ENCODE measurements at places on chromosomes 11 and 22.

DNA sequence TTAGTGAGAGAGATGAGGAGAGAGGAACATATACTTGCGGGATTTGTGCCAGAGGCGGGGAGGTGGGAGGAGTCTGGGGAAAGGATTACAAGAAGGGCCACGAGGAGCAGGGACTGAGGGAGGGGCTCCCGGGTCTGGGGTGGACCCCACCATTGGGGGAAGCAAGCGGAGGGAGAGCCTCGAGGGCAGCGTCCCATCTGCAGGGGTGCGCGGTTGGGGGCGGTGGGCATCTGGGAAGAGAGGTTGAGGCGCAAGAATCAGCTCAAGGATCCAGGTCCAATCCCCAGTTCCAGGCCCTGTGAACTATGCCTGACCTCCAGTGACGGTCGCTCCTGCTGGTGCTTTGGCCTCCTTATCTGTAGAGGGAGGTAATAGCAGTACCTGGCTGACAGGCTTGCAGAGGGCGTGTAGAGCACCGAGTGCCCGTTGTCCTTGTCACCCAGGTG lies 38.0 kb downstream of the ADAMTS15 start:
- H3K4me1 ChIP-seq = no peaks in the 10 kb centered on the region
- no peak for DNase-seq
- H3K36me3 ChIP-seq = no peaks in the 10 kb centered on the region
- H3K27me3 ChIP-seq = no peaks in the 10 kb centered on the region
- no peak overlapping the region for H3K4me3 ChIP-seq
- no peak overlapping the region for H3K27ac ChIP-seq

DNA sequence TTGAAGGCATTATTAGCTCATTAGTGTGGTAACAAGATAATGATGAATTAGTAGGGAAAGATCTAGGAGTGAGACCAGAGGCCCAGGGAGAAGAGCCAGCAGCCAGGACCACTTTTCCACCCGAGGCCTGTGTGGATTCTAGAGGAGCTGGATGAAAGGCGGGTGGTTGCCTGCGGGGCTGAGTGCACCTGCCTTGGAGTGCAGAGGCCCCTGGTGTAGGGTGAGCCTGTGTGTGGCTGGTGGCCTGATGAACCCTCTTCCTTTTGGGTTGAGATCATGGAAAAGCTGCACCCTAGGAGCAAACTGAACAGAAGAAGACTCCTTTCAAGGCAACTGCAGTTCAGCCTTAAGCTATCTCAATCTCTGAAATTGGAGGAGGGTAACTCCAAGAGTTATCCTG lies 5.9 kb upstream of the TP53AIP1 start:
- H3K36me3 ChIP-seq = no peaks in the 10 kb centered on the region
- no peak overlapping the region for H3K27ac ChIP-seq
- no peak overlapping the region for H3K4me3 ChIP-seq
- no peak for DNase-seq

DNA sequence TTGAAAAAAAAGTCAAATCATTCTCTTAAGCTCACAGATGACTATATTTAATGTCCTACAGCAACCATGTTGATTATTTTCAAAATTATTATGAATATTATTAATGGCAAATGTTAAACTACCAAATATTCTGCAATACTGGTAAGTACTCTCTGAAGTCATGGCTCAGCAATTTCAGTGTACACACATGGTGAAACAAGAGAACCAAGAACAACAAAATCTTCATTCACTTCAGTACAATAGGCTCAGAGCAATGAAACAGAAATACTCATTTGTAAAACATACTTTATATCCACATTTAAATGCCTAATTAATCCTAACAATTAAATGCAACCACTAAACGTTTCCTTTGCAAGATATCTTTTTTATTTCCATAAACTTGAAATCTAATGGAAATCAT lies 347.2 kb downstream of the TTC28 start:
- H3K27ac ChIP-seq = no peak overlapping the region
- no peaks in the 10 kb centered on the region for H3K27me3 ChIP-seq
- H3K4me3 ChIP-seq = no peak overlapping the region
- no peak for DNase-seq
- no peaks in the 10 kb centered on the region for H3K36me3 ChIP-seq
- H3K4me1 ChIP-seq = no peaks in the 10 kb centered on the region

- no peak overlapping the region for H3K27ac ChIP-seq
- no peaks in the 10 kb centered on the region for H3K27me3 ChIP-seq
- DNase-seq = no peak
- H3K4me3 ChIP-seq = no peak overlapping the region
- no peaks in the 10 kb centered on the region for H3K36me3 ChIP-seq
These were observed 232.4 kb downstream of the MIAT start for GRCh38 chr22:26889802-26890201.

- H3K36me3 ChIP-seq = no peaks in the 10 kb centered on the region
- H3K27me3 ChIP-seq = no peaks in the 10 kb centered on the region
- peak overlapping the region; percentile 67 for H3K4me3 ChIP-seq
- DNase-seq = no peak
These were observed 68.7 kb downstream of the ETS1 start for GRCh38 chr11:128518493-128519207.

DNA sequence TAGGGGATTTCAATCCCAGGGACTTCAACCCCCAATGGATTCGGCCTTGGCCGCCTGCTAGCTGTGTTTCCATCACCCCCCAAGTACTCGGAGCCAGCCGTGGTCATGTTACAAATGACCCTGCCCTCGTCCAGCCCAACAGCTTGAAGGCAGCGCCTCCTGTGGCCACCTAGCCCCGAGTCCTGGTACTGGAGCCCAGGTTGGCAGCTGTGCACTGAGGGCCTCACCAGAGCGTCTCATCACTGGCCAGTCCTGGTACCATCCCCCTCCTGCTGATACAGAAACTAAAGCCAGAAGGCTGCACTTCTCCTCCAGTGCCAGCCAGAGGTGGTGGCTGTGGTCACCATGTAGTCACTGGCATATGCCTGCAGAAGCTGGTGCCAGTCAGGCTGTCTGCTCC lies 44.9 kb upstream of the FADD start:
- no peaks in the 10 kb centered on the region for H3K27me3 ChIP-seq
- H3K27ac ChIP-seq = no peak overlapping the region
- H3K4me1 ChIP-seq = peaks cover 12% of the 10 kb centered on the region
- no peak overlapping the region for H3K4me3 ChIP-seq
- peak; percentile 30 for DNase-seq
- H3K36me3 ChIP-seq = peaks cover 47% of the 10 kb centered on the region

- H3K4me3 ChIP-seq = no peak overlapping the region
- no peaks in the 10 kb centered on the region for H3K27me3 ChIP-seq
- H3K27ac ChIP-seq = no peak overlapping the region
- H3K4me1 ChIP-seq = no peaks in the 10 kb centered on the region
- no peak for DNase-seq
- no peaks in the 10 kb centered on the region for H3K36me3 ChIP-seq
These were observed 1.9 kb upstream of the HEPN1 start for GRCh38 chr11:124917115-124917637.

DNA sequence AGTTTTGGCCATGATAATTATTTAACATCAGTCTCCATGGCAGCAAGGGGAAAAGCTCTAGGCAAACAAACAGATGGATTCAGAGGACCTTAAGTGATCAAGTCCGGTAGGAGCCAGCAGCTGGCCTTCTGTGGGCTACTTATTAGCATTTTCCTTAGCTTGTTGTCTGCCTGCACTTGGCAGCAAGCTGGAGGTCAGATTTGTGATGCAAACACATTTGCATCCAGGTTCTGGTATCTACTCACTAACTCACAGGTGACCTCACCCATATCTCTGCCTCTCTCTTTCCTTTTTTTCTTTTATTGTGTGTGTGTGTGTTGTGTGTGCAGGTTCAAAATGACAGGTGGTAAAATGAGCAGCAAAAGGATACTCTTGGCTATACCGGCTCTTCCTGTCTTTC lies 32.3 kb downstream of the ARHGAP42 start:
- H3K27ac ChIP-seq = no peak overlapping the region
- H3K27me3 ChIP-seq = no peaks in the 10 kb centered on the region
- no peaks in the 10 kb centered on the region for H3K4me1 ChIP-seq
- no peak for DNase-seq
- no peaks in the 10 kb centered on the region for H3K36me3 ChIP-seq
- no peak overlapping the region for H3K4me3 ChIP-seq

DNA sequence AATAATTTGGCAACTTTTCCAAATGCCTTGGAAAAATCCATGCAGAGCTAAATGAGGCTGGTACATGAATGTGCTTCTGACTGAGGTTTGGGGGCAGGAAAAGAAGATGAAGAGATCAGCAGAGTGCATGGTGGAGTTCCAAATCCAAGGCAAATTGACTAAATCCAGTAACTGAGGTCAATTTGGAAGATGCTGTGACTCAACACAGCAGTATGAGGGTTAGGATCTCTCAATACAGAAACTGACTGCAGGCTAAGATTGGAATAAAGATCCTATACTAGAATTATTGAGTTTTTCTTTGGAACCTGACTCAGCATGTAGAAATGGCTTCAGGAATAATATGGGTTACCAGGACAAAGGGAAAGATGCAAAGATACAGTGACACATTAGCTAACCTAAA lies 99.3 kb upstream of the FAT3 start:
- H3K27ac ChIP-seq = no peak overlapping the region
- no peaks in the 10 kb centered on the region for H3K36me3 ChIP-seq
- H3K4me3 ChIP-seq = no peak overlapping the region
- no peaks in the 10 kb centered on the region for H3K27me3 ChIP-seq
- DNase-seq = no peak
- no peaks in the 10 kb centered on the region for H3K4me1 ChIP-seq

DNA sequence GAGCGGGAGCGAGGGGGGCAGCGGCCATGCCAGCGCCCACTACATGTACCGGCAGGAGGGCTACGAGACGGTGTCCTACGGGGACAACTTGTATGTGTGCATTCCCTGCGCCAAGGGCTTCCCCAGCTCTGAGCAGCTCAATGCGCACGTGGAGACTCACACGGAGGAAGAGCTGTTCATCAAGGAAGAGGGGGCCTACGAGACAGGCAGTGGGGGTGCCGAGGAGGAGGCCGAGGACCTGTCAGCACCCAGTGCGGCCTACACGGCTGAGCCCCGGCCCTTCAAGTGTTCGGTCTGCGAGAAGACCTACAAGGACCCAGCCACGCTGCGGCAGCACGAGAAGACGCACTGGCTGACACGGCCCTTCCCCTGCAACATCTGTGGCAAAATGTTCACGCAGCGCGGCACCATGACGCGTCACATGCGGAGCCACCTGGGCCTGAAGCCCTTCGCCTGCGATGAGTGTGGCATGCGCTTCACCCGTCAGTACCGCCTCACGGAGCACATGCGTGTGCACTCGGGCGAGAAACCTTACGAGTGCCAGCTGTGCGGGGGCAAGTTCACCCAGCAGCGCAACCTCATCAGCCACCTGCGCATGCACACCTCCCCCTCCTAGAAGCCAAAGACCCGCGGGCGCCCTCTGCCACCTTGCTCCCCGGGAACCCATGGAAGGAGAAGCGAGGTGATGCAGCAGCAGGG lies 20.9 kb upstream of the TMEM191C start:
- H3K4me1 ChIP-seq = no peaks in the 10 kb centered on the region
- H3K27ac ChIP-seq = no peak overlapping the region
- peaks cover 2% of the 10 kb centered on the region for H3K36me3 ChIP-seq
- H3K27me3 ChIP-seq = no peaks in the 10 kb centered on the region
- no peak overlapping the region for H3K4me3 ChIP-seq

DNA sequence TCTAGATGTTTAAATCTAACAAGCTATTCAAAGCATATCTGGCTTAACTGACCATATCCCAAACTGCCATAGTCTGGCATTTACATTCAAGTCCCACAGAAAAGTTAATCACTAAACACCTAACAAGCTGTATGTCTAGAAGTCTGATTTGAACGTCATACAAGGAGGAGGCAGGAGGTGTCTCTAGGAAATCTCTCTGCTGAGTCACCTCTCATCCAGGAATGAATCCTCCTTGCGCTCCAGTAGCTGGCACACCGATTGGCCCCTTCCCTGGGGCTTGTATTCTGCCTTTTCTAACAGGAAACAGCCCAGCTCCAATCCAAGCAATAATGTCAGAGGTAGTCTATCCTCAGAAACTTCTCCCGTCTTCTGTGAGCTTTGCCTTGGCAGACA lies 31.8 kb downstream of the FEZ1 start:
- H3K27ac ChIP-seq = no peak overlapping the region
- no peaks in the 10 kb centered on the region for H3K36me3 ChIP-seq
- H3K27me3 ChIP-seq = no peaks in the 10 kb centered on the region
- H3K4me3 ChIP-seq = no peak overlapping the region
- no peaks in the 10 kb centered on the region for H3K4me1 ChIP-seq

DNA sequence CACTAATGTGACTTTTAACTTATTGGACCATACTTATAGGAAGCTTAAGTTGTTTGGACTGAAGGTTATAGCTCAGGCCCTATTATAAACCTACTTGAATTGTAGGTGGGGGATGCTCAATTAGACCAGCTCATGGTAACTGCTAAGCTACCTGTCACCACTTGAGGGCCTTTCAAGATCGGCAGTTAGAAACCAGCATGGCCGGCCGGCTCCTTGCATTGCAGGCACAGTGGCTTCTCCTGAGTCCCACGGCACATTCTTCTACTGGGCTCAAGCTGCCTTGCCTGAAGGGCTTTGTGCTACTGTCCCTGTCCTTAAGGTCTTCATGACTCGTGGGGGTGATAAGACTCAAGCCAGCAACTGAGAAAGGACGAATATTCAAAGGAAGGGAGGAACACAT lies 70.8 kb downstream of the TBC1D22A start:
- no peaks in the 10 kb centered on the region for H3K27me3 ChIP-seq
- no peak overlapping the region for H3K4me3 ChIP-seq
- no peaks in the 10 kb centered on the region for H3K4me1 ChIP-seq
- peak; percentile 55 for DNase-seq
- H3K36me3 ChIP-seq = no peaks in the 10 kb centered on the region
- no peak overlapping the region for H3K27ac ChIP-seq

DNA sequence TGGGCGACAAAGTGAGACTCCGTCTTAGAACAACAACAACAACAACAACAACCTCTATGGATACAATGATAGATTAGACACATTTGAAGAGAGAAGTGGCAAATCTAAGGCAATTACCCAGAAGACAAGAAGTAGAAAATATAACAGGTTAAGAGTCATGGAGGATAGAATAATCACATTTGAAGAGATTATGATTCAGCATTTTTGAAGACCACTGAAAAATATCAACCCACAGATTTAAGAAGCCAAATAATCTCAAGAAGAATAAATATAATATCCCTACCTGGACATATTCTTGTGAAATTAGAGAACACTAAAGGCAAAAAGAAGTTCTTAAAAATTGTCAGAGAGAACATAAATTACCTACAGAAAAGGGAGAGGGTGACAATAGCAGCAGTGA lies 7.9 kb downstream of the LDHC start:
- H3K4me1 ChIP-seq = no peaks in the 10 kb centered on the region
- H3K4me3 ChIP-seq = no peak overlapping the region
- no peaks in the 10 kb centered on the region for H3K36me3 ChIP-seq
- H3K27me3 ChIP-seq = no peaks in the 10 kb centered on the region

- H3K4me3 ChIP-seq = no peak overlapping the region
- no peaks in the 10 kb centered on the region for H3K27me3 ChIP-seq
- H3K36me3 ChIP-seq = no peaks in the 10 kb centered on the region
These were observed 541.2 kb upstream of the API5 start for GRCh38 chr11:42770444-42771065.

DNA sequence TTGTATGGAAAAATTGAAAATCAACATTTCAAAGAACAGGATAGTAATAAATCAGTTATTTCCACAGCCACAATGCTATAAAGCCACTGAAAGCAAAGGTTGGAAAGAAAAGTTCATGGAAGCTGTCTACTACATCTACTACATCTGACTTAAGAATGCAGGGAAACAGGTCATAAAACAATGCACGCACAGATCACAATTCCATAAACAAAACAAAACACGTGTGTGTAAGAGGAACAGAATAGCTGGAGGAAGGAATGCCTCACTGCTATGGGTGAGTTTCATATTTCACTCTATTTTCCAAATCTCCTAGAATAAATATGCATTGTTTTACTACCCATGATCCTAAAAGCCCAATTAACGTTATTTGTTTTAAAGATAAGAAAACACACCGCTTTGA lies 66.3 kb downstream of the NCAPD3 start:
- H3K4me3 ChIP-seq = no peak overlapping the region
- no peak overlapping the region for H3K27ac ChIP-seq
- no peaks in the 10 kb centered on the region for H3K27me3 ChIP-seq
